ENCODE measurements at places on chromosomes 7 and 10. TPM values are rescaled to one million over a fixed set of nuclear protein-coding genes. Genes with fewer than 3 reads are reported as not detected.

DNA sequence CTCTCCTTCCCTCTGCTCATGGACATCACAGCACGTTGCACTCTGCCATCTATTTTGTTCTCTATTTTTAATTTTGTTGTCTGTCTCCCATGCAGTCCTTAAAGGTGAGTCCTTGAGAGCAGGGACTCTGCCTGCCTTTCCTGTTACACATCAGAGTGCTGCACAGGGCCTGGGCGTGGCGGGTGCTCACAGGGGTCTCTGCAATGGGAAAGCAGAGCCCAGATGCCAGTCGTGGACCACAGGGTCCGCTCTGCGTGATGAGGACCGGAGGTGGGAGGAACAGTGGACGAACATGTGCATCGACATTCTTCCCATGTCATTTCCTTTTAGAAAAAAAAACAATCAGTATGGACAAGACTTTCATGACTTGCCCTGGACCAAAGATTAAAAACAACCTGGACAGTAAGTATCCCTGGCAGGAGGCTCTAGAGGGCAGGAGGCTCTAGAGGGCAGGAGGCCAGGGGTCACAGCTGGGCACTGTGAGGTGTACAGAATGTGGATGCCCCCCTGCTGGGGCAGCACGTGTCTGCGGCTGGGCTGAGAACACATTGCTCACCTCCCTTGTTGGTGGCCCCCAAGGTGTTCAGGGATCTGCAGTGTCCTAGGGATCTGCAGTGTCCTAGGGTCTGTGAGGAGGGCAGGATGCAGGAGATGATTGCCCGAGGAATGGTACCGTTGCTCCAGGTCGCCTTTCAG lies 29.6 kb upstream of the ZNF488 start:
- DNase-seq, result no peak

DNA sequence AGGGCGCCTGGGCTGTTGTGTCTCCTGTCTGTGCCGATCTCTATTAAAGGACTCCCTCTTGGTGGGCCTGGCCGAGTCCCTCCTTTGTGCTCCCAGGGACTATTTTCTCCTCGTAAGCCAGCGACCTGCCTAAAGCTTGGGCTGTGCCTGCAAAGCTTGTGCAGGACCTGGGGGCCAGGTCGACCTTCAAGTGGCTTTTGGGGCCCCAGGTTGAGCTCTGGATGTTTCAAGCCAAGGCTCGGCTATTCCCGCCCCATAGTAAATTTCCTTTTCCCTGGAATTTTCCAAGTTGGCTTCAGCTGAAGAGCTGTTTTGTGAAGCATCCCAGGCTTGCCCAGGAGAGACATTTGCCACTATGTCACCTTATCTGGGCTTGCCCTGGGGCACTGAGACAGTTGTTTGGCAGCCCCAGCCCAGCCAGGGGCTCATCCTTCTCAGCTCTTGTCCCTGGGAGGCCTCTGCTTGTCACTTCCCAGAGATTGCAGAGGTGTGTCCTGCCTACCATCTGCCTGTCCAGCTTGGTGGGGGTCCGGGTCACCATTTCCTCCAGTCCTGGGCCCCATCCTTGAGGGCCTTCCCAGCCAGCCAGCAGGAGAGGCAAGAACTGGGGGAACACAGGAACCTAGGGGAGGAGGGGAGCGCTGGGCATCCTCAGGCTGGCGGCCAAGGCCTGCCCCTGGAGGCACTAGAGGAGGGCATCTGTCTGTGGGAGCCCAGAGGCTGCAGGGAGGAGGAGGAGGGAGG lies 20.2 kb downstream of the ZMIZ2 start:
- DNase-seq, result no peak

GRCh38 chr7:6057316-6058129 lies 26.3 kb downstream of the ANKRD61 start:
- DNase-seq, result no peak

DNA sequence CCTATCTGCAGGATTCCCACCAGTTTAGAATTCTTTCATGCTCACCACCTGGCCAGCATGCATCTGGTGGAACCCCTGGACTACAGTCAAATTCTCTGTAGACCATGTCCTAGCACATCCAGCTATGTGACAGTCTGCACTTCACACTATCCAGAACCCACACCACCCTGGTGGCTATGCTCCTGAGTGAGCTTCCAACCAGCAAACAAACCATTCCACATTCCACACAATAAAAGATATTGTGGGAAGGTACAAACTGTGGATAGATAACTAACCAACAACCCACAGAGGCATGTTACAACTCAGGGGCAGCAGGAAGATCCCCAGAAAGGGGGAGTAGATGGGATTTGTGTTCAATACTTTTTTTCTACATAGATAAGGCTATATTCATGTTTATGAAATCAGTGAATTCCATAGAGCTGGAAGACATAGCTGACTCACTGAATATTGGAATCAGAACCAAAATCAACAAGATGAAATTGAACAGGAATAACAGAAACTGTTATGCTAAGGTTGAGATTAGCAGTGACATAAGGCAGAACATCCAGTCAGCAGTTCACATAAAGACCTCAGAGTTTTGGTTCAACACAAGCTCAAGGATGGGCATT lies 72.5 kb downstream of the LRRC17 start:
- no peak for DNase-seq

DNA sequence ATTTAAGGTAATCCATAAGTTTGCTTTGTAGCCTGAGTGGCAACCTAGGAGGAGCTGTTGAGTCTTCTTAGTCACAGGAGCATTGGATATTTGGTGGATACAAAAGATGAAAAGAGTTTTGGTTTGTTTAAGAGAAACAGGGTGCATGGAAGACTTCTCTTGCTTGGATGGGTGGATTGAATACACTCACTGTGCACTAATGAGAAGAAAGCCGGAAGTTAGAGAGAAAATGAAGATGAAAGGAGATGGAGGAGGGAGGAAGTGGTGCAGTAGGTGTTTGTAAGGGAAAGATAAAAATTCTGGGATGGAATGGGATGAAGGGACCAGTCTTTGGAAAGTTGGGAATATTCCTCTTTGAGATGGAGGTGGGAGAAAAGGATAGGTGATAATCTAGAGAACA lies 7.7 kb downstream of the MDFIC start:
- no peak for DNase-seq

GRCh38 chr7:139635526-139636302 lies 112.2 kb downstream of the CLEC2L start:
- DNase-seq, result no peak

GRCh38 chr10:25049966-25050365 lies 33.6 kb downstream of the THNSL1 start:
- DNase-seq, result no peak

DNA sequence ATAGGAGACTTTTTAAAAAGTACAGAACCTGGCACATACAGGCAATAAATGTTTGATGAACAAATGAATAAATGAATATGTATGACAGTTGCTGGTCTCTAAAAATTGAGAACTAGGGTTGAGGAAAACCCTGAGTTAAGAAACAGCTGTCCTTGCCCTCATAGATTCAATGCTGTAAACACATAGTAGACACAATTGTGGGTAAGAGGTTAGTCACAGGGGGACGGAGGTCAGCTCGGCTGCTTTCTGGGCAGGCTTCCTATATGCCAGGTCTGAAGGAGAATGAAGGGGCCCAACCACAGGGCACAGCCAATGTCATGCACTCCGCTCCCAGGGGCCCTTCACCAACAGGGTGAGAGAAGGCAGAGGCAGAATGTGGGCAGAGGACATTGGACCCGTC lies 143.3 kb upstream of the RSU1 start:
- DNase-seq, result no peak

- DNase-seq, result no peak
Measured at GRCh38 chr7:132655131-132655727, 79.0 kb upstream of the PLXNA4 start.

GRCh38 chr7:22598318-22598920 lies 98.4 kb upstream of the STEAP1B start:
- DNase-seq, result no peak

- DNase-seq, result no peak
Measured at GRCh38 chr7:142445019-142445686, 187.3 kb upstream of the PRSS58 start.

DNA sequence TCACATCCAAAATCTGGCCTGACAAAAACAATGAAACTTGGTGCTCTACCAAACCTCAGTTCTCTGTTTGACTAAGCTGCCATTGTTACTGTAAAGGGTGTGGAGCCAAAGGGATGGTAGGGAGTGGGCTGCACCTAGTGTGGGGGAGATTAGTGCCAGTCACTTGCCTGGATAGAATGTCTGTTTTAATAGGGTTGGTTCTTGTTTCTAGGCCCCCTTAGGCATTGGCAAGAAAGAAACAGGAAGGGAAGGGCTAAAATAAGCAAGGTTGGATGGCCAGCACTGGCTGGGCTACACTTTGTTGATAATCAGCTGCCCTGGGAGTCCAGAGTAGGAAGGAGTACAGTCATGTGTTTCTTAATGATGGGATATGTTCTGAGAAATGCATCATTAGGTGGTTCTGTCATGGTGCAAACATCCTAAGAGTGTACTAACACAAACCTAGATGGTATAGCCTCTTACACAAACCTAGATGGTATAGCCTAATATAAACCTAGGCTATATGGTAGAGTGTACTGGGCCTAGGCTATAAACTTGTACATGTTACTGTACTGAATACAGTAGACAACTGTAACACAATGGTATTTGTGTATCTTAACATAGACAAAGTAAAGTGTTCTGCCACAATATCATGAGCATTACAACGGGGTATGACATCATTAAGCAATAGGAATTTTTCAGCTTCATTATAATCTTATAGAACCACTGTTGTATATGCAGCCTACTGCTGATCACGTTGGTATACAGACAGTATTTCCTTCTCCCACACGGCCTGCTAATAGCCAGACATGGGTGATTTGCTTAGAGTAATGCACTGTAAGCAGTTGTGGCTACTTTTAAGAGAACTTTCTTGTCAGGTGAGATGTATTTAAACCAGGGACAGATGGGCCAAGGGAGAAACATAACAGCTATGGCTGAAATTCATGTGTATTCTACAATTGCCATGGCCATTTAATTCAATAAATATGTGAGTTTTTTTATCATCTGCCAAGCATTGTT lies 15.4 kb downstream of the BBIP1 start:
- no peak for DNase-seq

GRCh38 chr10:123909866-123910265 lies 18.3 kb upstream of the CPXM2 start:
- no peak for DNase-seq

DNA sequence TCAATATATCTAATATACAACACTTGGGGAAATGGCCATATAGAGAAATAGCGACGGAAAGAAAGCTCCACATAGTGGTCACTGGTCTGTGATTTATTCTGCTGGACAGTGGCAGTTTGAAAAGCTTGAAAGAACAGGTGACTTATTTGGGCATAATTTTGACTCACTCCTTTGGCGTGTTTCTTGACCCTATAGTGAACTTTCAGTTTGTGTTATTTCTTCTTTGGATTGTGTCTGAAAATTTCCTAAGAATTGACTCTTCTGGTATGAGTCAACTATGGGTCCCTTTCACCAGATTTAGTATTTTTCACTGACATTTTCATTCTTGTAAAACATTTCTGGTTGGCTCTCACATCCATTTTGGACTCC lies 25.8 kb upstream of the IMMP2L start:
- no peak for DNase-seq

GRCh38 chr7:150958062-150958552 lies 20.0 kb downstream of the KCNH2 start:
- DNase-seq, result no peak

DNA sequence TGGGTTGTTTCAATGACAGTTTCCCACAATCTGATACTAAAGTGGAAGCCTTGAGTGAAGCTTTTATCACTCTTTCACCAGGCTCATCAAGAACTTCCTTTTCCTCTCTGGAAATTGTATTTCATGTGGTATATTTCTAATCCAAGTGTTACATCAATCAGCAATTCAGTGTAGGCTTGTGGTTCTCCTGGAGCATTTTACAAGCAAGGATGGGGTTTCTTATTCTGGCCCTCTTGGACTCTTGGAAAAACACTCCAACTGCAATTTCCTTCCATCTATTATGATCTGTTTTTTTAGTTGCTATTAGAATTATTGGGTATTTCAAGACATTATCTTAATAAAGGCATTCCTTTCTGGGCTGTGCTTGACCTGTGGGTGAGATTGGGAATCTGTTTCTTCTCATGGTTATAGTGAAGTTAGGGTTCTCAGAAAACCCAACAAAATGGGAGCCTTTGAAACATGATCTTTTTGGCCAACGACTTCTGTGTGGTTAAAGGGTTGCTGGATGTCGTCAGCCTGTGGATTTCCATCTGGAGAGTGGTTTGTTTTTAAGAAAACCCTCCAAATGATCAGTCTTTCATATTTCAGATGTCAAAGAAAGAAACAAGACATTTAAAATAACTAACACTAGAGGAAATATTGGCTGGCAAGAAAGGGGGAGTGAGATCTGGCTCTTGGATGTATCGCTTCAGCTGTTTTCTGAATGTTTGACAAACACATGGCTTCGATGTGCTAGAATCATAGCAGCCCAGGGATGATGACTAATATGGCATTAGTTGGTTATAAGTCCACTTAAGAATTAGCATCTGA lies 540.2 kb downstream of the LRMDA start:
- DNase-seq, result no peak

DNA sequence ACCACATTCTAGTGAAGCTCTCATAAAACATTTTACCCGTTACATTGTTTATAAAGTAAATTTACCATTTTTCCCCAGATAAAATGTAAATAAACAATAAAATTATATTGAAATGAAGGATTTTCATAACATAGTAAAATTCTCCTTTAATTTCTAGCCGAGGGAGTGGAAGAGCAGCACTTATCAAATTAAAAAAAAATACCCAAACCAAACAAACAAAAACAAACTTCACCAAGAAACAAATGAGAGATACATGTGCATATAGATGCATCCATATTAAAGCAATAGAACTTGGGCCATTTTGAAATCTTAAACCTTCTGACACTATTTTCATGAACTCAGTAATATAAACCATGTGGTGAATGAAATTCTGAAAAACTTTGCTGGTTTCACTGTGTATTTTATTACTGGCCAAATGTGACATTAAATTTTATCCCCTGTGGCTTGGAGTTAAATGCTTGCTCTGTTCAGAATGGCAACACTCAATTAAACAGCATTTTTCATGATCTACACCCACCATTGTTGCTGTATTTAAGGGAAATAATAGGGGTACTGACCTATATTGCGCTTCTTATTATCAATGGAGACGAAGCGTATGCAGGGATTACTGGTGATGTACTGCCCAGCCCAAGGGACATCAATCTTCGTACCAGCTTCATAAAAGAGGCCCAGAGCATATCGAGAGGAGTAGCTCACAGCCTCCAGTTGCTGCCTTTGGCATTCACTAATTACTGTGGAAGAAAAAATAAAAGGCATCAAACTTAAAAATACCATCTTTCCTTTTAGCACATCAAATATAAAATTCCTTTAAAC lies 220.9 kb downstream of the RNLS start:
- no peak for DNase-seq

- no peak for DNase-seq
Measured at GRCh38 chr7:74454021-74454924, 567 bp downstream of the GTF2IRD1 start.

GRCh38 chr10:104209575-104210198 lies 22.5 kb downstream of the CFAP43 start:
- no peak for DNase-seq

Gene GPR146
- 5.4 TPM for total RNA-seq

Gene MCM10
- total RNA-seq, result 2.9 TPM

Gene NACAD
- 7.9 TPM for total RNA-seq

Gene BAG3
- 70.9 TPM for total RNA-seq

Gene SUN3
- total RNA-seq, result 0.64 TPM

Gene SPDYE8
- not detected for total RNA-seq

Gene ZWINT
- 10.8 TPM for total RNA-seq

Gene AEBP1
- 40.8 TPM for total RNA-seq
